ENCODE measurements at places on chromosomes 6 and 20.

GRCh38 chr6:109055771-109056235 is 38.8 kb downstream of the SESN1 start:
- DNase-seq = no peak

- DNase-seq = no peak
These were observed 39.7 kb downstream of the ANKEF1 start for GRCh38 chr20:10074513-10074912.

DNA sequence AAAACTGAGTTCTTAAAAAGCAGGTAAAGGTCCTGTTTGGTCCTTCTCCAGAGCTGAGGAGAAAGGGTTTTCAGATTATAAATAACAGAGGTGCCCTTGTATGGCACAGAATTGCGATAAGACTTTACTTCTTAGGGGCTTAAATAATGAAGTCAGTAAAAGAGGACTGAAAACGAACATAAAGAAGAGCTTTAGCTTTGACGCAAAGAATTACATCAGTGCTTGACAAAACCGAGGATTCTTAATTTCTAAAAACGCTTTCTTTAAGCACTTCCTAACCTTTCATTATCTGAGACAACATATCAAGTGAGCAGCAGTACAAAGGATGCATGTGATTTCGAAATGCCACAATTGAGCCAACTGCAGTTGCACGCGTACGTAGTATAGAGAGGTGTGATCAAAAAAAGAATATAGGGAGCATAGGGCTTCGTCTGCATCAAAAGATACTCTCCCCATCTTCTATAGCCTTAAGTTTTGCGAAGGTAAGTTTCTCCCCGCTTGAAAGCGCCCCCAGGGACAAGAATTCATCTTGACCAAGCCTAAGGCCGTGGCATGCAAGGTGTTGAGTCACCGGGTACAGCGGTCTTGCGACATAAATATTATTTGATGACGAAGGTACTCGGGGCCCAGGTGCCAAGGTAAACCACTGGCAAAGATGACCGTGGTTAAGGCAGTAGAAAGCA is 778 bp upstream of the LOC128125822 start:
- no peak for DNase-seq

DNA sequence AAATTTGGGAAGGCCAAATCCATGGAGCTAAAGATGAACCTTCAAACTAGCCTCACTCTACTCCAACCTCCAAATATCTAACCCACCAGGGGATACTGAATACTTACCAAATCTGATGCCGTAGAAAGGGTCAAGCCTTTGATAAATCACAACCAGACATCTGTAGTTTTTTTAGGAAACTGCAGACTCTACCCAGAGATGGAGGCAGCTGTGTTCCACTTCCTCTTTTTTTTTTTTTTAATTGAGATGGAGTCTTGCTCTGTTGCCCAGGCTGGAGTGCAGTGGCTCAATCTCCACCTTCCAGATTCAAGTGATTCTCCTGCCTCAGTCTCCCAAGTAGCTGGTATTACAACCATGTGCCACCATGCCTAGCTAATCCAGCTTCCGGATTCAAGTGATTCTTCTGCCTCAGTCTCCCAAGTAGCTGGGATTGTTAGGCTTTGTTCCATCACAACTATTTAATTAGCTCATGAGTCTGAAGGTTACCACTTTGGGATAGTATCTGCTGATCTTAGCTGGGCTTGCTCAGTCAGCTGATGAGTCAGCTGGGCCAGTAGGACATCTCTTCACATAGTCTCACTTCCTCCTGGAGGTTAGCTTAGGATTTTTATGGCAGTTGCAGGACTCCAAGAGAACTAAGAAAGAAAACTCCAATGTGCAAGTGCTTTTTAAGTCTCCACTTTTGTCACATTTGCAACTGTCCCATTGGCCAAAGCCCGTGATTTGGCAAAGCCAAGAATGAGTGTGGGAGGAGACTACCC is 13.3 kb downstream of the FRK start:
- no peak for DNase-seq

DNA sequence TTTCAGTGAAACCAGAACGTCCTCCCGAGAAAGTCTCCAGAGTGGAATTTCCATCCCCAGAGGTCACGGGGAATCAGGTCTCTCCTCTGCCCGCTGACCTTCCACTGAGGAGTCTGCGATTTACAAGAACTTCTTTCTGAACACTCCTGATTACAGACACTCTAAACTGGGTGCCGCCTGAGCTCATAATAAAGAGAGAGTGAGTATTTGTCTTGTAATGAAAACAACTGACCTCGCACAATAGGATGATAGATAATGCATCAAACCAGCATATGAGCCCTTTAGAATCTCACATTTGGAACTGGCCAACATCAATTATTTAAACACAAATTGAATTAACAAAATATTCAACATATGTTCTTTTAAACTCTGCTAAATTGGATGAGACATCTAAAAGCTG is 47.5 kb downstream of the DLL1 start:
- DNase-seq = no peak

Data from SK-N-MC (cell line).